ENCODE measurements at places on chromosomes 3 and 15.

DNA sequence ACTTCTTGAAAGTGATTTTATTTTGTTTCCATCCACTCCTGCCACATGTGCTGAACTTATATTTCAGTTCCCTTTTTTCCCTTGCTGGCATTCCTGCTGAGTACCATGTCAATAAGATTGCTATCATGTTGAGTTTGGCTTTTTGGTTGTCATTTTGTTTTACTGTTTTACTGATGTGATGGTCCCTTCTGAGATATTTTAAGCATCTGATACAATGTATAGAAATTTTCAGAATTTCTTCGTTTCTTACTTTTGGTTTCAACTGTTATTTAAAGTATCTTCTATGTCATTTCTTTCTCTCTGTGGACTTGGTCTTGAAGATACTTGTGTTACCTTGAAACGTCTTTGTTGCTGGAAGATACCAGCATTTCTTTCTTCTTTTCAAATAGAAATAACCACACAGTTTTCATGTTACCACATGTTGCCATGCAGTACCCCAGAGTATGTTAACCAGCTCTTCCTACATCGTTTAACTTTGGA lies 14.1 kb downstream of the SIDT1 start:
- DNase-seq = no peak

DNA sequence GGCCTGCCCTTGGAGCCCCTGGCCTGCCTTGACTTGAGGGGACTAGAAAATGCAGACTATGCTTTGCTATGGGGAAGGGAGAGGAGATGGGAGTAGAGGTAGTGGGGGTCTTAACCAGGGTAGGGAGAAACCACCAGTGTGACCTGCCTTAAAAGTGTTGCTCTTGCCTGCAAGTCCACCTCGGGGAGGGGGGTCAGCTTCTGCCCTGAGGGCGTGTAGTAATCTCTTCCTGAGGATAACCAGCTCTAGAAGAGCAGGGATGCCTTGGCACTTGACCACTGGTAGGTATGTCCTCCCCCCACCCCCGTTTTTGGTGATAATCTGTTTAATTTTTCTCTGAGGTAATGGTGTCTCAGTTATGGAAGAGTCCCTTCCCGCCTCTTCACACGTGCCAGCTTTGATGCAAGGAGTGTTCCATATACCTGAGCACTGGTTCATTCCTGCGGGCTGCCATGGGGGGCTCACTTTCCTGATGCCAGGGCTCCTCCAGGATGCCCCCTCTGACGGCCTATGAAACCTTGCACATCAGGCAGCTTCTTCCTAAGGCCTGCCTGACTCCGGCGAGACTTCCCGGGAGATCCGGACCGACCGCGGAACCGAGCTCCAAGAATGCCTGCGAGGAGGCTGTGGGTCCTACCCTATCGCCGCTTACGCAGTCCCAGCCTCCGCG lies 780 bp upstream of the P4HTM start:
- no peak for DNase-seq

DNA sequence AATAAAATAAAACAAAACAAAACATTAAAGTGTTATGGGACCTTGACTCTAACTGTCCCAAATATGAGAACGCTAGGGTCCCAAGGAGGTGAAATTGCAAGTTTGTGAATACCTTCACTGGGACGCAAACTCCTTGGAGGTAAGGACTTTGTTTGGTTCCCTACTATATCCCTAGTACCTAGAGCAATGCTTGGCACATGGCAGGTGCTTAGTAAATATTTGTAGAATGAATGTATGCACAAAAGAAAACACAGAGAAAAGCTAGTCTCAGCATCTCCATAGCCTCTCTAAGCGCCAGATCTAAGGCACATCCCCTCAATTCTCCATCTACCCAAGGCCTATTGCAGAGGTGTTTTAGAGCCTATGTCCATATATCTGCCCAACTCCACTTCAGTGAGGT lies 30.5 kb downstream of the GPR176 start:
- DNase-seq = no peak

DNA sequence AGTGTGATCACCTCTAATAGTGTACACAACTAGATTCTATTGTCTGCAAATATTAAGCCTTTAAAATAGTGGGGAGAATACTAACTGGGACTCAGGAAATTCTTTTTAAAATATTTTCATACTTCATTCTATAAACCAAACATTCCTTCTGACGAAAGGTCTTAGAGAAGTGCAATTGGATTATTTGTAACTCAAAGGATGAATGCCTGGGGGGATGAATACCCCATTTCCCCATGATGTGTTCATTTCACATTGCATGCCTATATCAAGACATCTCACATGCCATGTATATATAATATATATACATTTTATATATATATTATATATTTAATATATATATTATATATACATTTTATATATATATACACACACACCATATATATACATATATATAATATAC lies 189.9 kb downstream of the VGLL3 start:
- DNase-seq = no peak

- no peak for DNase-seq
Observed at GRCh38 chr15:64095431-64095794, 369 bp upstream of the SNX1 start.

DNA sequence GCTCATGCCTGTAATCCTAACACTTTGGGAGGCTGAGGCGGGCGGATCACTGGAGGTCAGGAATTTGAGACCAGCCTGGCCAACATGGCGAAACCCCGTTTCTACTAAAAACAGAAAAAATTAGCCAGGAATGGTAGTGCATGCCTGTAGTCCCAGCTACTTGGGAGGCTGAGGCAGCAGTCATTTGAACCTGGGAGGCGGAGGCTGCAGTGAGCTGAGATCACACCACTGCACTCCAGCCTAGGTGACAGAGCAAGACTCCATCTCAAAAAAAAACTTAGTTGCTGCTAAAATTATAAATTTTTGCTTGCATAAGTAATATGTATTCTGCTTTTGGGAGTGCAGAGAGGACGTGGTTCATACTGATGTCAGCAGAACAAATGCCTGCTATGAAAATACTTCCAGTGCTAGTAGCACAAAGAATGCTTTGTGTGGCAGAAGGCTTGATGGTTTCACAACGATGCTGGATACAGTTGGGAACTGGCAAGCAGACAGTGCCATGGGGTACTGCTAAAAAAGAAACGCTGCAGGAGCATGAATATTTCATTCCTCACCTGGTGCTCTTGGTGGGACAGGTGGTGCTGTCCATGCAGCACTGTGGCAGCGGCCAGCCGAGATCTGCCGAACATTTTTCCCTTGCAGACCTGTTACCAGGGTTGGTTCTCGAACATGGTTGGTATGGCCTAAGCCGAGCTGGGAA lies 31.1 kb downstream of the FBXL22 start:
- DNase-seq = no peak

GRCh38 chr15:83300826-83301225 lies 16.4 kb upstream of the BNC1 start:
- DNase-seq = no peak

- DNase-seq = no peak
Observed at GRCh38 chr3:54631516-54632325, 296.1 kb downstream of the LRTM1 start.

- no peak for DNase-seq
Observed at GRCh38 chr3:33145901-33146580, 32.2 kb downstream of the CRTAP start.

GRCh38 chr3:143951351-143951971 lies 20.2 kb upstream of the DIPK2A start:
- DNase-seq = peak; percentile 17

- no peak for DNase-seq
Observed at GRCh38 chr3:29153811-29154210, 127.1 kb upstream of the RBMS3 start.

- no peak for DNase-seq
Observed at GRCh38 chr3:9782770-9783169, 9.5 kb downstream of the TADA3 start.

DNA sequence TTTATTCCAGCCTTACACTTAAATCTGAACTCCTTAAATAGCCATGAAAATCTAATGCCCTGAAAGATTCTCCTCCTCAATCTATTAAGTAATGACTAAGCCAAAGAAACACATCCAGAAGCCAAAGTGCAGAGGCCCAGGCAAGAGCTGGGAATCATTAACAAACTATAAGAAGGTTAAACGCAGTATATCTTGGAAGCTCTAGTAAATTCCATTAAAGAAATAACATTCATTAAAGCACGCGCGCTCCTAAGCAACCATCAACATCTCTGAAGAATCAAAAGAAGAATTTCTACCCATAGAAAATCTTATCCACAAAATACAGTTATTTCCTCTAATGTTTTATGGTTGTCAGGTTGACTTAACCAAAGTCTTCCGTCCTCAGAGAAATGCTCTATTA lies 29.5 kb downstream of the MB21D2 start:
- no peak for DNase-seq

DNA sequence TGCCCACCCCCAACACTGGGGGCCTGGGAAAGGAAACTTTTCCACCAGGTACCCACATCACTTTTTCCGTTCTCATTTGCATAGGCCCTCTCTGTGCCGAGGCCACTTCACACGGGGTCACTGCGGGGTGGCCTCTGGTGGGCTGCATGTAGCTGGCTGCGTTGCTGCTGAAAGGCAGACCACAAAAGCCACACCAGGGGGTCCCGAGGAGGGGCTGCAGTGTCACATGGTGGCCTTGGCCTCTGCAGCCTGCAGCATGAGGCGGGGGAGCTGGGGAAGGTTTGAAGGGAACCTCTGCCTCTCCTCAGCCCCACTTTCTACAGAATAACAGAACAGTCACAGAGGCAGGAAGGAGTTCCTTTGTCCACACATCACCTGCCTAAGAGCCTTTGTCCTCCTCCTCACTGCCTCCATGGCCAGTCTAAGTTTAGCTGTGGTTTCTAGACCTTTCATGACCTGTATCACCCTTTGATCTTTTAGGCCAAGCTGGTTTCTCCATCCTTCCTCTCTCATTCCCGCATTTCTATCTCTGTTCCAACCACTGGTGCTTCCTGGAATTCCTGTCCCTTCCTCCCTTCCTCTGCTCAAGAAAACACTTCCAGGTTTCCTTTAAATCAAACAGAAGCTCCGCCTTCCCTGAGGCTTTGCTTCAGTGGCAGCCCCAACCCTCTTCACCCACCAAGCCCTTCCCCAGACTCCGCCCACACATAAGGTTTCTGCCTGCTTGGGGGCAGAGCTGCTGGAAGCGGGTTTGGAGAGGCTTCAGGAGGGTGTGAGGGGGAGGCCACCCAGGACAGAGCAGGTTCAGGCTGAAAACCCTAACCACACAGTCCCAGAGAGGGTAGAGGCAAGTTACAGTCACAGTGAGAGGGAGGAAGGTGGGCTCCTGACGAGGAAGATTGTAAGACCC lies 150.7 kb upstream of the TLE3 start:
- DNase-seq = no peak

DNA sequence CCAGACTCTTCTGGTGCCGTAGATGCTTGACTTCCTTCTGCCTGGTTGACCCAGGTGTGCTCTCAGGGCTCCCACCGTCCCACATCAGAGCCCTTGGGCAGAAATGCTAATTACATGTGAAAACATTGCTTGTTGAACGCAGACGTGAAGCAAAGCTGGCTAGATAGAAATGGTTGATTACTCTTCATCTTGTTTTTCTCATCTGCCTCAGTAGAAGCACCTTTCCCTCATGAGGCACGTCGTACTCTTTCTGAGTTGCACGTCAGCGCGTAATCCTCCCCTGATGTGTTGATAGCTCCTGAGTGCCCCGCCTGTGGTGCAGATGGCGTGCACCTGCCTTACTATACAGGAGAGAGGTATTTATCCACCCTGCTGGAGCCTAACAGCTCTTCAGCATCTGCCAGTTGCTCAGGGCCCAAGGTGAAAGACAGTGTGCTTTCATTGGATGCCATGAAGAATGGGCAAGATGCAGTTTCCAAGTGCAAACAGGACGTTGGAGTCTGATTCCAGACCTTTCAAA lies 18.1 kb downstream of the MAP6D1 start:
- no peak for DNase-seq

- DNase-seq = no peak
Observed at GRCh38 chr3:63900459-63900858, 11.7 kb downstream of the SCAANT1 start.

GRCh38 chr15:61831505-61831921 lies 228.7 kb downstream of the VPS13C start:
- no peak for DNase-seq

GRCh38 chr3:50192689-50193141 lies 1.3 kb downstream of the GNAT1 start:
- DNase-seq = no peak

- DNase-seq = no peak
Observed at GRCh38 chr3:59601486-59601885, 551.7 kb upstream of the CFAP20DC start.

GRCh38 chr3:126130081-126130855 lies 46.3 kb upstream of the SLC41A3 start:
- DNase-seq = no peak

GRCh38 chr3:35664460-35664919 lies 25.2 kb downstream of the ARPP21 start:
- peak; percentile 64 for DNase-seq

- no peak for DNase-seq
Observed at GRCh38 chr15:68808091-68808490, 12.6 kb downstream of the ANP32A start.

GRCh38 chr3:9100513-9100894 lies 137.2 kb upstream of the RAD18 start:
- no peak for DNase-seq
